ENCODE measurements at places on chromosomes 13 and 19. TPM values are rescaled to one million over a fixed set of nuclear protein-coding genes. Genes with fewer than 3 reads are reported as not detected.

- H3K4me3 ChIP-seq = no peak overlapping the region
- no peaks in the 10 kb centered on the region for H3K4me1 ChIP-seq
- no peak for DNase-seq
- peaks cover 41% of the 10 kb centered on the region for H3K36me3 ChIP-seq
- no peaks in the 10 kb centered on the region for H3K27me3 ChIP-seq
Measured at GRCh38 chr19:10984166-10984735, 23.4 kb downstream of the SMARCA4 start.

Gene TMEM190
- polyA plus RNA-seq = not detected

GRCh38 chr19:1862068-1862423 lies 1.3 kb downstream of the KLF16 start:
- peaks cover 56% of the 10 kb centered on the region for H3K4me1 ChIP-seq
- H3K27ac ChIP-seq = peak overlapping the region; percentile 81
- H3K27me3 ChIP-seq = no peaks in the 10 kb centered on the region

Gene LRP3
- polyA plus RNA-seq = not detected

GRCh38 chr19:47820410-47820809 lies 1.3 kb upstream of the CRX start:
- no peak for DNase-seq
- no peaks in the 10 kb centered on the region for H3K27me3 ChIP-seq
- no peak overlapping the region for H3K27ac ChIP-seq
- no peaks in the 10 kb centered on the region for H3K4me1 ChIP-seq
- no peaks in the 10 kb centered on the region for H3K36me3 ChIP-seq
- H3K4me3 ChIP-seq = no peak overlapping the region

Gene TMEM59L
- polyA plus RNA-seq = not detected

DNA sequence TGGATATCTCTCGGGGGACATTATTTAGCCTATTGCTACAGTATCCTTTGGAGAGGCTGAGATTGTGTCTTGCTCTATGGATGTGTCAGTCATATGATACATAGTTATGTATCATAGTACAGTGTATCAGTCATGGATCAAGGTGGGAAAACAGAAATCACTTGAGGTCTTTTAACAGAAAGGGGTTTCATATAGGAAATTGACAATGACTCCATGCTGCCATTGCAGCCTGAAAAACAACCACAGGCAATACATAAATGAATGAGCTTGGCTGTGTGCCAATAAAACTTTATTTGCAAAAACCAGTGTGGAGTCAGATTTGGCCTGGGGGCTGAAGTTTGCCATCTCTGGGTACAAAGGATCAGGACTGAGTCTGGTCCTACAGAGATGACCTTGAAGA lies 35.4 kb downstream of the COLGALT1 start:
- no peak for DNase-seq
- H3K36me3 ChIP-seq = no peaks in the 10 kb centered on the region
- H3K4me1 ChIP-seq = no peaks in the 10 kb centered on the region
- H3K27ac ChIP-seq = no peak overlapping the region
- no peaks in the 10 kb centered on the region for H3K27me3 ChIP-seq

DNA sequence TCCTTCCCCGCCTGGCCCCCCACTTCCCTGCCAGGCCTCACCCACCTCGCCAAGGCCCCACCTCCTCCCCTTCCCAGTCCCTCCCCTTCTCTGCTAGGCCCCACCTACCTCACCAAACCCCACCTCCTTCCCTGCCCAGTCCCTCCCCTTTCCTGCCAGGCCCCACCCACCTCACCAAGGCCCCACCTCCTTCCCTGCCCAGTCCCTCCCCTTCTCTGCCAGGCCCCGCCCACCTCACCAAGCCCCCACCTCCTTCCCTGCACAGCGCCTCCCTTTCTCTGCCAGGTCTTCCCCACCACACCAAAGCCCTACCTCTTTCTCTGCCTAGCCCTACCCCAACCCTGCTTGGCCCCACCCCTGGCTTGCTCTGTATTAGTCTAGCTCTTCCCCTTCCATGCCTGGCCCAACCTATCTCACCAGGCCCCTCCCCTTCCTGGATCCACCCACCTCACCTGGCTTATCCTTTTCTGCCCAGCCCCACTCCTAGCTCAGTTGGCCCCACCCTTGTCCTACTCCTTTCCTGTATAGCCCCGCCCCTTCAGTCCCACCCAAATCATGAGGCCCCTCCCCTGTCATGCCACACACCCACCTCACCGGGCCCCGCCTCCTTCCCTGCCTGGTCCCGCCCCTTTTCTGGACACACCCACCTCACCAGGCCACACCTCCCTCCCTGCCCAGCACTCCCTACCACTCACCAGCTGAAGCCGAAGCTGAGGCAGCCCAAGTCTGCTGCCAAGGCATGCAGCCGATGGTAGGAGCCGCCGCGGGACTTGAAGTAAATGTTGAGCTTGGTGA lies 16.2 kb downstream of the CERS1 start:
- no peaks in the 10 kb centered on the region for H3K36me3 ChIP-seq
- peak; percentile 61 for DNase-seq
- H3K4me1 ChIP-seq = no peaks in the 10 kb centered on the region
- H3K4me3 ChIP-seq = no peak overlapping the region

DNA sequence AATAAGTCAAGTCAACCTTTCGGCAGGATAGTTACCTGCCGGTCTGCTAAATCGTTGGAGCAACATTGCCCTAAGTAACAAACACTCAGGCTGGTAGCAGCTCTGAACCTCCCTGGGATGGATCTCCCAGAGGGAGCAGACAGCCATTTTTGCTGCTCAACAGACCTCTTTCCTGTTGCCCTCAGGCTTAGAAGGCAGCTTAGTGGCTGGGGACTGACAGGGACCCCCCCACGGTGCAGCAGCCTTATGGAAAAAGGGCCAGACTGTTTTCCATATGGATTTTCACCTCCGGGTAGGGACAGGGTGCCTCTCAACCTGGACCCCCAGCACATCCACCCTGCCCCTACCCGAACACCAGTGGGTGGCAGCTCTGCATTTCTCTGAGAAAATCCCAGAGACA lies 49.7 kb downstream of the UBL3 start:
- no peak overlapping the region for H3K4me3 ChIP-seq
- peaks cover 52% of the 10 kb centered on the region for H3K4me1 ChIP-seq
- H3K36me3 ChIP-seq = no peaks in the 10 kb centered on the region
- DNase-seq = no peak
- H3K27me3 ChIP-seq = no peaks in the 10 kb centered on the region
- H3K27ac ChIP-seq = no peak overlapping the region

GRCh38 chr13:46622630-46623256 lies 69.8 kb downstream of the LRCH1 start:
- no peak for DNase-seq
- H3K4me1 ChIP-seq = peaks cover 17% of the 10 kb centered on the region
- no peak overlapping the region for H3K27ac ChIP-seq
- no peaks in the 10 kb centered on the region for H3K27me3 ChIP-seq
